ENCODE measurements at places on chromosomes 4 and X.

DNA sequence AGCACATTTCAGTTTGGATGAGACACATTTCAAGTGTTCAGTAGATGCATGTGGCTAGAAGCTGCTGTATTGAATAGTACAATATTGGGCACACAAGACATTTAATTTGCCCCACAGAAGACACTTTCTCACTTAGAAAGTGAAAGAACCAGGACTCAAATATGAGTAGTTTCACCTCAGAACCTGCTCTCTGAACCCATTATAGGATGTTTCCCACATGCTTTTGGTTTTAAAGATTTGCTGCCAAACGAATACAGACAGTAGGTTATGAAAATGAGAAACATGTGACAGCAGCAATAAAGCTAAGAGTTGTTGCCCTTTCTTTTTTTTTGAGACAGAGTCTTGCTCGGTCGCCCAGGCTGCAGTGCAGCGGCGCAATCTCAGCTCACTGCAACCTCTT lies 32.3 kb downstream of the C4orf54 start:
- DNase-seq: no peak

DNA sequence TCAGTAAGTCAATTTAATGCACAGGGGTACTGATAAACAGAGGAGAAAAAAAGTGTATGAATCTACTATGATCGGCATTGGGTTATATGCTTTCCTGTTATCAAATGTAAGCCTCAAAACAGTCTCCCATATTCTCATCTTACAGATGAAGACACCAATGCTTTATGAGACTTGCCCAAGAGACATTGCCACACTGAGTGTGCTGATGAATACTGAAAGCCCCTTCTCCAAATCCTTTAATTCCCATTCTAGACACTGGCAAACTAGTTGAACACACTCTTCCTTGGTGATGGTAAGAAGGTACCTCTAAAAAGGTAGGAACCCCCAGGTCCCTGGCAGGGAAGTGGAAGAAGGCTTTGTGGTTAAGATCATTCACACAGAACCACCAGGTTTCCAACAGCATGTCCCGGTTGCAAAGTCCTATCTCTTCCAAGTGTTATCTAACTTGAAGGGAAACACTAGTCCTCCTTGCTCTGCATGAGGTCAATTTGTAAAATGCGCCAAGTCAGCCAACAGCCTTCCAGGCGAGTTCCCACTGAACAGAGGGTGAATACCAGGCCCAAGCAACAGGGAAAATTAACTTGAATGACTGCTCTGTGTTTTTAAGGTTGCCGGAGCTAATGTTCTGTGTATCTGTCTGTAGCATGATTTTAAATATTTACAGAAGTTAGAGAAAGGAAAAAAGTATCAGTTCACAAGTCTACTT lies 5.1 kb downstream of the SETD7 start:
- DNase-seq: no peak

DNA sequence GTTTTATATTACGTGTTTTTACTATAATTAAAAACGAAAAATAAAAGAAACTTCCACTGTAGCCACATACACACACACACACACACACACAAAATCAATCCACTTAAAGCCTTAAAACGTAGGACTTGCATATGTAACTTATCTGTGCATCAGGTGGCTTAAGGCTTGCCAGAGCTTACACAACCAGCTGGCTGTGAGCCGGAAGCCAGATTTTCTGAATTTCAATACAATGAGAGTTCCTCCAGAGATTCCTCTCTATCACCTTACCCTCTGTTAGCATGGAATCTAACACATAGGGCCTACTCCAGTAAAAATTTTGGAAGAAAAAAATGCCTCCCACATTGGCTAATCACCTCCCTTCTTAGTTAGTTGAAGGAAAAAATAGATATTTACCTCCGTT lies 27.9 kb upstream of the SLITRK4 start:
- no peak for DNase-seq

DNA sequence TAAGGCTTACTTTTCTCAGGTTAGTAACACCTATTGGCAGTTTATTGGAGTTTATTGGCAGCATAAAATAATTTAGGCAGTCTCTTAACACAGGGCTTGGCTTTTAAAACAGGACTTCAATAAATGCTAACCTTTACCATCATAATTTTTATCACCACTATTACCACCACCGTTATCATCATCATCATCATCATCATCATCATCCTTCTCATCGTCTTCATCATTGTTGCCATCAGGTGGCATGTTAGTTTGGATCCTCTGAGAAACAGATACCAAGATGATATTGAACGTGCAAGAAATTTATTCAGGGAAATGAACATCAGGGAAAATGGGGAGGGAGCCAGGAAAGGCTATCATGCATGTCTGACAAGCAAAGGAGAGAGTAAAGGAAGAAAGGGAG lies 16.2 kb downstream of the GBA3 start:
- no peak for DNase-seq

- DNase-seq: no peak
These were observed 173.4 kb upstream of the KIT start for GRCh38 chr4:54484383-54484782.

- no peak for DNase-seq
These were observed 2094.5 kb upstream of the AGA start for GRCh38 chr4:179536694-179537093.

GRCh38 chr4:18100657-18101056 lies 79.1 kb upstream of the LCORL start:
- DNase-seq: no peak

- no peak for DNase-seq
These were observed 1489.8 kb downstream of the STIM2 start for GRCh38 chr4:28350485-28350884.

GRCh38 chrX:76253432-76253831 lies 80.6 kb downstream of the PBDC1 start:
- peak; percentile 8 for DNase-seq

DNA sequence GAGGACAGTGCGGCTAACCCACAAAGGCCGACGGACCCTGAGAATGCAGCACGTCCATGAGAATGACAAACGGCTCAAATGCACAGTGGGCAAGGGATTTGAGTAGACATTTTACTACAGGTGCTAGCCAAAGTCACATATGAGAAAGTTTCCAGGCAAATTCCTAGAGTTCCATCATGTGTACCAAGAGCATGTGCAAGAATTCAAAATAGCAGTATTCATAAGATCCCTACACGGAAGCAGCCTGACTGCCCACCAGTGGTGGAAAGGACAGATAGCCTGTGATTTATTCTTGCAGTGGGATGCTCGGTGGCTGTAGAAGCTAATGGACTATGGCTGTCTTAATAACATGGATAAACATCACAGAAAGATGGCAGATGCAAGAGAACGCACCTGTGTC lies 68.0 kb downstream of the RGS12 start:
- no peak for DNase-seq

- no peak for DNase-seq
These were observed 200.3 kb downstream of the AASDH start for GRCh38 chr4:56186808-56187523.

GRCh38 chr4:121938282-121939092 lies 13.4 kb downstream of the TRPC3 start:
- DNase-seq: no peak

GRCh38 chrX:103585411-103586313 lies at the start of gene TCEAL4:
TCEAL4 (plus strand) TSS chrX:103585515; CDS start chrX:103586676, 1,161 bp downstream.
- no peak for DNase-seq

Measured in AG04450 (cell line).